Right kidney (tissue), 9 donors: ENCODE measurements at places on chromosomes 2 and 18.

GRCh38 chr2:144481666-144482065 is 38.3 kb downstream of the ZEB2 start:
- no peak for DNase-seq

GRCh38 chr18:37714691-37715090 is 149.1 kb upstream of the CELF4 start:
- DNase-seq: no peak

- no peak for DNase-seq
These were observed 567.3 kb upstream of the ZNF804A start for GRCh38 chr2:184030989-184031388.

GRCh38 chr18:44536046-44536445 is 144.6 kb upstream of the SETBP1 start:
- DNase-seq: no peak

- no peak for DNase-seq
These were observed 95.4 kb downstream of the CABLES1 start for GRCh38 chr18:23230686-23231085.

DNA sequence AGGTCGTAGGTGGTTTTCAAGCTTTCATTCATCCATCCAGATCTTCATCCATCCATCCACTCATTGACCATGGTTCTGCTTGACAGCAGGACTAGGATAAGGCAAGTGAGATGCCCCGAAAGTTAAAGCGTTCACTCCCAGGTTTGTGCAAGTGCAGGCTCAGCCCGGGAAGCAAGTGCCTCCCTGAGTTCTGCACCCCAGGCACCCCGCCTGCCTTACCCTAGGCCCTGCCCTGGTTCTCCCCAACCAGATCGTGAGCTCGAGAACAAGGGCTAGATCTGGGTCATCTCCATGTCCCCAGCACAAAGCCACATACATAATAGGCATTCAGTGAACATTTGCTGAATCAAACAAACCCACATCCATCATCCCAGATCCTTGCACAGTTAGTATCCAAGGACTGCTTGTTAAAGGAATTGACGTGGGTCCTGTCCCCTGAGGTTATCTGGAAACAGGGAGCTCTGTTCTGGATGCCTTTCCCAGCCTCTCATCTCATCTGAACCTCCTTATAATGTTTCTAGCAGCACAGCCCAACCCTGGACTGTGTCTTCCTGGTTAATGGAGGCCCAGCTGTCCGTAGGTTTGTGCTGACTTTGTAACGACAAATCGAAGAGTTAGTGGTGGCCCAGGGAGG is 116.1 kb upstream of the GPC1 start:
- DNase-seq: no peak

GRCh38 chr2:79223539-79223938 is 64.0 kb upstream of the REG3A start:
- DNase-seq: no peak

DNA sequence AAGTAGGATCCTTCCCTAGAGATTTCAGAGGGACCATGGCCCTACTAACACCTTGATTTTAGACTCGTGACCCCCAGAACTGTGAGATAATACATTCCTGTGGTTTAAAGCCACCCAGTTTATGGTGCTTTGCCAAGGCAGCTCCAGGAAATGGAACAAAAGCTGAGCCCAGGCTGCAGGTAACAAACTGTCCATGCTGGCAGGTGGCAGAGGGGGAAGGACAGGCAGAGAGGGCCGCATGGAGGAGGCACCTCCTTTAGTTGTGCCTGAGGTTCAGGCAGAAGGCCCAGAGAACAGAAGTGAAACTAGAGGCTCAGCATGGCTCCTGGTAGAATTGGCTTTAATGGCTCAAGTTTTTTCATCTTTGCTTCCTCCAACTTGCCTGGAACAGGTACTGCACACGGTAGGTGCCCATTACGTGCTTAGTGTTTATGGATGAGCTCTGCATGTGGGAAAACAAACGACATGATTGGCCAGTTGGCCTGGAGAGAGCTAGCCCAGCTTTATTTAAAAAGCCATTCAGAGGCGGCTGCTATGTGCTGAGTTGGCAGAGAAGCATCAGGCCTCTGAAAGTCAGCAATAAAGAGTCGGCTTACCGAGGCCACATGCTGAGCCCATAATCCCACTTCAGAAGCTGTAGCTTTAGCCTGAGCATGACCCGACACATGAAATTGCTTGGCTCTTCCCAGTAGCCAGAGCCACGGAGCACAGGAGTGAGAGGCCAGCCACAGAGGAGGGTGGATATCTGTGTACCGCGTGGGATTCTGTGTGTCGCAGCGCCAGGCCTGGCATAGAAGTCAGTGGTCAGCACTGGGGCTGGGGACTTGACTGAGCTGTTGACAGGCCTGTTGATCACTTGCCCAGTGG is 36.5 kb downstream of the HS1BP3 start:
- no peak for DNase-seq

- peak; percentile 72 for DNase-seq
These were observed 1.2 kb downstream of the GYPC start for GRCh38 chr2:126657148-126657635.

- no peak for DNase-seq
These were observed 15.3 kb upstream of the CREB1 start for GRCh38 chr2:207514451-207514850.

DNA sequence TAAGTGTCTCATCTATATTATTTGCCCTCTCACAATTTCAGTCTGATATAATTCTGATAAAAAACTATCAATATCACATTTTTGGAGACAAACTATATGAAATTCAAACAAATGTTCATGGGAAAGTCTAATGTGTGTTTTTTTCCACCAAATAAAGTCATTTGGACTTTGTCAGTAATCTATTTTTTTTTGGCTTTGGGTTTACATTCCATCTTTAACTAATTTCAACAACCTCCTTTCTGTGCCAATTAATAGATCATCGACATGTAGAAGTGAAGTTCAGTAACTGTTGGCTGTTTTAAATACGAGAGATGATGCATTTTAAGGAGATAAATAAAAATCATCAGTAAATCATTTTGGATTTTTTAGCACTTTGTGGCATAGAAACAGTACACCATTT is 1623.0 kb upstream of the ACVR2A start:
- no peak for DNase-seq

DNA sequence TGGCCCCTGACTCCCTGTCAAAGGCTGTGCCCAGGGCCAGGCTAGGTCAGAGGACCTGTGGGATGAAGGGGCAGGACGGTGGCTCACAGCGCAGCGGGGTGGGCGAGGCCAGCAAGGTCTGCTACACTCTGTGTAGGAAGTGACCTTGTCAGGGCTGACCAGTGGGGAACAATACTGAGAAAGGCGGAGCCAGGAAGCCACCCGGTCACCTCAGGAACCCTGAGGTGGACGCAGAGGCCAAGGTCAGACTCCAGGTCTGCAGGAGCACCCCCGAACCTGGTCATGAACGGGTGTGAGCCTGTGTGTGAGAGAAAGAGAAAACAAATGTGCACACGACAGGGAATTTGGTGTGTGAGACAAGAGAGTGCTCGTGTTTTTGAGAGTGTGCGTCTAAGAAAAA is 72.3 kb downstream of the SMAD7 start:
- no peak for DNase-seq

GRCh38 chr2:27735263-27735904 is 36.1 kb upstream of the MRPL33 start:
- DNase-seq: peak; percentile 83

GRCh38 chr2:8855010-8855409 is 17.6 kb upstream of the KIDINS220 start:
- DNase-seq: no peak

DNA sequence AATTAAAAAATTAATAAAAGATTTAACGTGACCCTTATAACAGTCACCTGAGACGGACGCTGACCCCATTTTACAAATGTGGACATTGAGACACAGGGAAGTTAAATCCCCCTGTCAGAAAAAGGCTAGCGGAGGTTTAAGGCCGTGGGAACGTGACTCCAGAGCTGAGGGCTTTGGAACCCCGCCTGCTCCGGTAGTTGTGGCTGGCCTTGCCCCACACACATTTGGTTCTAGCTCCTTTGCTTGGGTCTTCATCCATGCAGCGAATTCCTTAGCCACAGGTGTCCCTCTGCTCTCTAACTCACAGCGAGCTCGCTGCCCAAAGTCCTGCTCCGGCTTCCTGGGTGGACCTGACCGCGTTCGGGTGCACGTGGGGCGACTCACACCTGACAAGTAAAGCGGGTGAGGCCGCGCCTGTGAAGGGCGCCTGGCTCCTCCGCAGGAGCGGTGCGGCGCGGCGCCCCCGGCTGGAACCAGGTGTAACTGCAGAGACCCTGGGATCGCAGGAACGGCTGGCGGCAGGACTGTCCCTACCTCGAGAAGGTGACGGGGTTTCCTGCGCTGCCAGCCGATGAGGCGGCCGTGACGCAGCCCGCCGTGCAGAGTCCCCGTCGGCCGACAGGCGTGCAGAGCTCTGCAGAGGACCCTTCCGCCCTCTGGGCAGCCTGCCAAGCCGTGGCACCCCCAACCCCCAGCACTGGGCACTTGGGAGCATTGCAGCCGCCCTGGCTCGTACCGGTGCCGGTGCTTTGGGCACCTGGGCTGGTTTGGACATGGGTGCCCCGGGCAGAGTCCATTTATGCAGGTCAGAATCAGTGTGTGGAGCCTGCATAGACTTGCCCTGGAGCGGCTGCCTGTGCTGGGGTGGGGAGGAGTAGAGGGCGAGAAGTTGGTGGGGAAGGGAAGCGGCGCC is 2.4 kb upstream of the PROC start:
- DNase-seq: peak; percentile 77

DNA sequence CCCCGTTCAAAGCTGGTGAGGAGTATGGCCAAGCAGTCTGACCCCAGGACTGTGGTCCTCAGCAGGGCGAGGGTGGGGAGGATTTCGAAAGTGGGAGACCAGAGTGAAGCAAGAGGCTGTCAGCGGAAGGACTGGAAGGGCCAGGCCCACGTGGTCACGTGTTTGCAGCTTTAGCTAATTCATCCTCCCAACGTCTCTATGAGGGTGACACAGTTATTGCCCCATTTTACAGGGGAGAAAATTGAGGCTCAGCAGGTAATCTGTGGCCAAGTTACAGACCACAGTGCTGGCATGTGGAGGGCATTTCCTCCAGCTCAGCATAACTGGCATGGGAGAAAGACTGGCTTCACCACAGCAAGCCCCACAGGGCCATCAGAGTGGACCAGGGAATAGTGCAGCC is 45.4 kb upstream of the LTBP1 start:
- DNase-seq: no peak

- no peak for DNase-seq
These were observed 78.4 kb downstream of the SETBP1 start for GRCh38 chr18:44758861-44759631.

DNA sequence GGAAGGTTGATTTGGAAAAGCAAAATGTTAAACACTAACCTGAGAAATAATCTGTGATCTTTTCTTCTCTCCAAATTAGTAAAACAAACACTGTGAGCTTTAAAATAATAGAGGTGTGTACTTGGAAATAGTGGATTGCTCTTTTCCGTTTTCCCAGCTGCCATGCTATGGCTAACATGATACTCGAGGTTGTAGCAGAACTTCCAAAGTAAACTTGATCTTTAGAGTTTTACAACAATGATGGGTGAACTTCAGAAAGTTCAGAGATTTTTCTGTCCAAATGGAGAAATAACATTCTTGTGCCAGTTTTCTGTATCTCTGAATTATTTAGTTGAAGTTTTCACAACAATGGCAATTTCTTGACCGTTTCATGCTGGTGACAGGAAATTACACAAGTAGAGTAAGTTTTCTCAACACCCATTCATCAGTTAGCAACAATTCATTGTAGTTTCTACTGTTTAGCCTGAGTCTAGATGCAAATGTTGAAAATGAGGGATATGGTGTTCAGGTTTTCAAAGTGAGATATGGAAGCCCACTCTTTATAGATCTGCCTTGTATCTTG is 135.3 kb upstream of the CTAGE1 start:
- no peak for DNase-seq

GRCh38 chr2:174330945-174331594 is 3.7 kb upstream of the SP9 start:
- peak; percentile 54 for DNase-seq

DNA sequence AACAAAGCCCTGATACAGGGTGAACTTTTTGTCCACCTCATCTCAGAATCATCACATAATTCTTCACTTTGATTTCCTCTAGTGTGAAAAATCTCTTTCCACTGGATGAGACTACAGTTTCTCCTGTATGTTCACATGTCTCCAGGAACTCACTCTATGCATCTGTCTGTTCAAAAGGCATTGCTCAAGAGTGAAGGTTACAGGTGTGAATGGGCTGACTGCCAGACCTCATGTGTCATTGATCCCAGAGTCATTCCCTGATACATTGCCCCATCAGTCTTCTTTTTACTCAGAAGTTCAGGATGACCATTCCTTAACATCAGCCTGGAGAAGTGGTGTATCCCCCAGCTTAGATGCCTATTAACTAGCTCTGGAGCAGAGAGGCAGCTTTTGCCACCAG is 4.4 kb upstream of the DSC3 start:
- DNase-seq: no peak

DNA sequence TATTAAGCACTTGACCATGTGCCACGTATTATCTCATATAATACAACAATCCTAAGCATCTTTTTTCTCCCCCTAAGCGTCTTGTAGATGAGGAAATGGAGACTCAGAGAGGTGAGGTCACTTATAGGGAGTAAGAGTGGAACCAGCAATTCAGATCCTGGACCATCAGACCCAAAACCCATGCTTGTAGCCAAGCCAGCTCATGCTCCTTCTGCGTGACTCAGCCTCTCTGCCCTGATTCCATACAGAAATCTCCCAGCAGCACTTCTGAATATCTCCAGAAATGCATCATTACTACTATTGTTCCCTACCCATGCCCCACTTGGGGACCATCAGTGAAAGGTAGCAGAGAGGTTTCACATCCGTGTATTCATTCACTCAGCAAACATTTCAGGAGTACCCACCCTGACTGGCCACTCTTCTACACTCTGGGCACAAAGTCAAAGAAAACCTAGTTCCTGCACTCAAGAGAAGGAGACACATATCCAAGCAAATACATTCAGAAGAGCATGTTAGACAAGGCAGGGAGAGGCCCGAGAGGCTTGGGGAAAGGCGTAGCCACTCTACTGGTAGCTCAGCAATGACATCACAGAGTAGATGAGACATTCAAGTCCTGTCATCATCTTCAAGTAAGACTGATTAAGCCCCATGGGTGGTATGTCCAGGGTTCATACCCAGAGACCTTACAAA is 141.9 kb downstream of the MTCL1 start:
- DNase-seq: no peak

DNA sequence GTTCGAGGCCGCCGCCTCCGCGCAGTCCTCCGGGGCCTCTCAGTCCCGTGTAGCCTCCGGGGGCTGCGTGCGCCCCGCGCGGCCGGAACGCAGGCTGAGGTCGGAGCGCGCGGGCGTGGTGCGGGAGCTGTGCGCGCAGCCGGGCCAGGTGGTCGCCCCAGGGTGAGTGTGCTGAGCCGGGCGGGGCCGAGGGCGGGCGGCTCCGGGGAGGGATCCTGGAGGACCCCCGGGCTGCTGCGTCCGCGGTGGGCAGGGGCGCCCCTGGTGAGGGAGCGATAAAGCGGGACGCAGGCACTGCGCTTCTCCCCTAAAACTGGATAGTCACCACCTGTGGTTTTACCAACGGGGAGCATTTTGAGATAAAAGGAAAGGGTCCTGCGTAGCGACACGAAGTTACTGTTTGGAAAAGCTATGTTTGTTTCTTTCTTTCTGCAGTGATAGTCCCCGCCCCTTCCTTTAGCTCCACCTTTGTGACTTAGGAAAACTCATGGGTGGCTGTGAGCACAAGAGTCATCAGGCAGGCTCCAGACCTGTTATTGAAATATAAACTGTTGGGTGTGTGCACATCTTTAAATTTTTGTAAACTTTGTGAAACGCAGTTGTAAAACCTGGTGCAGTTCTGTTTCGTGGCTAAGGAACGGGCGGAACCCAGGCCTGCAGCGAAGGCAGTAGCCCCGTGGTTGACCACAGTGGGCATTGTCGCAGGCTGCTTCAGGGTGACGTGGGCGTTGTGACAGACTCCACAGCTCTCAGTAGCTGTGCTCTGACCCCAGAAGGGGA is 687 bp downstream of the CTDP1 start:
- DNase-seq: peak; percentile 41

- no peak for DNase-seq
These were observed 125.3 kb upstream of the SLC39A10 start for GRCh38 chr2:195531754-195532153.
